ENCODE measurements at places on chromosomes 7 and 10.

GRCh38 chr10:2212244-2212834, 475.0 kb upstream of the ADARB2 start:
- no peak for DNase-seq

- peak; percentile 36 for DNase-seq
Observed at GRCh38 chr10:124087672-124088634, 5.4 kb downstream of the CHST15 start.

- no peak for DNase-seq
Observed at GRCh38 chr10:13253726-13254125, 19.6 kb upstream of the UCMA start.

DNA sequence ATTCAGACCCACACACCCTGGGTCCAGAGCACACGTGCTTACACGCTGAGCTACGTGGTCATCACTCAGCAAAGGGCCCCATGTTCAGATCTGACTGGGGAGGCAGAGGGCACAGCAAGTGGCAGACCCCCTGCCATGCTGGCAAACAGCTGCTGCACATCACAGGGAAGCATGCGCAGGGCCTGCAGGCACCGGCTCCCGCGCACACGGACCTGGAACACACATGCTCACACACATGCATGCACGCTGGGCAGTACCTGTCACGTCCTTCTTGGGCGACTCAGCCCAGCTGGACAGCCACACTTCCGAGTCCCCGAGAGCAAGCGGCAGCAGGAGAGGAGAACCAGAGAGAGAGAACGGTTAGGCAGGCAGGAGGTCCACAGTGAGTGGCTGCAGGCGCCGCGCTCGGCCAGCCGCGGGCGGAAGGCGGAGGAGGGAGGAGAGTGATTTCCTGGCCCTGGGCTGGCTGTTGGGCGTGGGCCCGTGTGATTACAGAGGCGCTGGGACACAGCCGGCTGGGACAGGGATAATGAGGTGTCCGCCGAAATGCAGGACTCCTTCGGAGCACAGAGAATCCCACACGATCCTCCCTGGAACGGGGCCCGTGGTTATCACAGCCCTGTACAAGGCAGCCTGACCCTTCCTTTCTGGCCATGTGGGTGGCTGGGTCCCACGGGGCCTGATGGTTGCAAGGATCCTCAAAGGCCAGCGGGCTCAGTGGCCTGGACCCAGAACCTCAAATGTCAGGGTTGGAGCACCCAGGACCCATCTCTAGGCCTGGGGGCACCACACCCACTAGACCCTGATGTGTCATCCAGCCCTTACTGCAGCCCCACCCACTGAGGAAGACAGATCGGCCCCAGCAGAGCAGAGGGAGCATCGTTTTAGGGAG, 175.1 kb downstream of the NEURL1 start:
- DNase-seq, result no peak

- DNase-seq, result no peak
Observed at GRCh38 chr10:132310701-132311337, 3.1 kb upstream of the STK32C start.

- DNase-seq, result no peak
Observed at GRCh38 chr10:20971901-20972300, 74.8 kb upstream of the NEBL start.

DNA sequence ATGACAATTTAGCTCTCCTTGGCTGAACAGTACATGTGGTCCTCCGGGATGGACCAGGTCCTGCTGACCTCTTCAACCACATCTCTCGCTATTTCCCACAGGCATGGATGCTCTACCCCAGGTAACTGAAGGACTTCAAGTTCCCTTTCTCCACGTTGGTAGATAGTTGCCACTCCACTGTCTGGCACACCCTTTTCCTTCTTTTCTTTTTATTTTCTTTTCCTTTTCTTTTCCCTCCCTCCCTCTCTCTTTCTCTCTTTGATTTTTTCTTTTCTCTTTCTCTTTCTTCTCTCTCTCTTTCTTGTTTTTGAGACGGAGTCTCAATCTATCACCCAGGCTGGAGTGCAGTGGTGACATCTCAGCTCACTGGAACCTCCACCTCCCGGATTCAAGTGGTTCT, 2.8 kb upstream of the ACBD7 start:
- DNase-seq, result no peak

DNA sequence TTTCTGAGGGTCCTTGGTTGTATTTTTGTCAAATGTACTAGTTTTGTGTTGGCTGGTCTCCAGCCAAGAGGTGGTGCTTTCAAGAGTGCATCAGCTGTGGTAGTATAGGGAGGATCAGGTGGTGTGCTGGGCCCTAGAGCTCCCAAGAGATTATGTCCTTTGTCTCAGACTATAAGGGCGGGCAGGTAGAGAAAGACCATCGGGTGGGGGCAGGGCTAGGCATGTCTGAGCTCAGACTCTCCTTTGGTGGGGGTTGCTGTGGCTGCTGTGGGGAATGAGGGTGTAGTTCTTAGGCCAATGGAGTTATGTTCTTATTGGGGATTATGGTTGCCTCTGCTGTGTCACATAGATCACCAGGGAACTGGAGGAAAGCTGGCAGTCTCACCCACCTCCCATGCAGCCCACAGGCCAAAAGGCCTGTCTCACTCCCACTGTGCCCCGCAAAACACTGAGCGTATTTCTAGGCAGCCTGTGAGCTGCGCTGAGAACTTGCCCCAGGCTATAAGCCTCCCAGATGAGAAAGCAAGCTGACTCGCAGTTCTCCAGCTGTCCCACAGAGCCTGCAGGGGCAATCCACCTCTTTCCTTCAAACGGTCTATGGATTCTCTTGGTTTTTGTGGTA, 1066.7 kb downstream of the GRM8 start:
- no peak for DNase-seq

- no peak for DNase-seq
Observed at GRCh38 chr7:4692055-4692454, 10.0 kb downstream of the FOXK1 start.

DNA sequence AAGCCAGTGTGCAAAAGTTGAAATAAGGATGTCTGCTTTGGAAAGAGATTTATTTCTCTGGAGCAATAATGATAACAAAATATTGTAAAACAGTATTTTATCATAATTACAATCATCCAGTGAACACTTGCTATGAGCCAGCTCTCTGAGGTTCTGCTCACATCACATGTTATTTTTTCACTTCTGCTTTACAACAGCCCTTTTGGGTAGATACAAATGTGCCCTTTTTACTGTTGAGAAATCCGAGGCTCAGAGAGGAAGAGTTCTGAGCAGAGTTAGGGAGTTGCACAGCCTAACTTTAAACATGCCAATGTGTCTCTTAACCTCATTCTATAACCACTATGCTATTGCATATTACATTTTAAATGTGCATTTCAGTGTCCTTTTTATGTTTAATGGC, 232.6 kb upstream of the CDC14C start:
- DNase-seq, result no peak

DNA sequence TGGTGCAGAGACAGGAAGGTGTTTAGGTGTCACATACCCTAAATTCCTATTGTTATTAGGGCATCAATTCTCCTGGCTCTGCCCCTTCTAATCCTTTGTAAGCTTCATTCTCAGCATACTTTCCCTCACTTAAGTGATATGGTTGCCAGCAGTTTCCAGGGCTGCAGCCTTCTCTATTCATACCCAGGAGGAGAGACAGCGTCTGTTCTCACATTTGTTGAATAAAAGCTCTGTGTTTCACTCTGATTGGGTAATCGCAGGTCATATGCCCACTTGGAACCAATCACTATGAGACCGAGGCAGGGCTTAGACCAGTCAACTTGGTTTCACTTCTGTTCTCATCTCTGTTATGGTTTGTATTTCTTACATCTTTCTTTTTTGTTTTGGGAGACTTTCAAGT, 109.6 kb upstream of the MTPN start:
- DNase-seq, result peak; percentile 94

GRCh38 chr10:77311186-77311585, 326.4 kb downstream of the KCNMA1 start:
- no peak for DNase-seq

Measured in DMS53 (cell line).